ENCODE measurements at places on chromosomes 16 and 17.

DNA sequence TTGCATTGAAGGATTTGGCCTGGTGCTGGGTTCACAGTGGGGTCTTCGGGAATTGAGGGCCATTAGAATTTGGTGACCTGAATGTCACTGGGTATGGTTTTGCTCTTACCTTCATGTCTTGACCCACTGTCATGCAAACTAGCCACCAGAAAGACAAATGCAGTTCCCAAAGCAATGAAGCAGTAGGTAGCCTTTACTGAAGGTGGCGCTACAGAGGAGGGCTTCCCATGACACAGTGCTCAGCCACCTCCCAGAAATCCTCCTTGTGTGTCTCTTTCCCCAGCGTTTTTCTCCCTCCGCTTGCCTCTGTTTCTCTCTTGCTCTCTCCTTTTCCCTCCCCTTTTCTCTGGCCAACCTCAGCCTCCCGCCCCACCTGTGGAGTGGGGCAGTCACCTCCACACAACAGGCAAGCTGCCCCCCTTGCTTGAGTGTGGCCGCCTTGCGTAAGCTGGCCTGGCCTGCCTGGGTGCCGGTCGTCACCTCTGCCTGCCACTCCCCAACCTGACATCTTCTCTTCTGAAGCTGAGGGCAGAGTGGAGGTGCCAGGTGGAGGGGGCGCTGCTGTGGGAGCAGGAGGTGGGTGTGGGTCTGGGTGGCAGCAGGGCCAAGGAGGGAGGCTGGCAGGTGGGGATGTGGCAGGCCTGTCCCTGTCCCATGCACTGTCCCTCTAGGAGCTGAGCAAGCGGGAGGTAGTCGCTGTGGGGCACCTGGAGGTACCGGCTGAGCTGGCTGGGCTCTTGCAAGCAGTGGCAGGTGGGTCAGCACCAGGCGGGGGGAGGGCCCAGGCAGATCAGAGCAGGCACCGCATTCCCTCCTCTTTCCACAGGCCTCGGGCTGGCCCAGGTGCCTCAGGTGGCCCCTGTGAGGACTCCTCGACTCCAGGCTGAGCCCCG lies 34.7 kb downstream of the MYO15A start:
- no peak for DNase-seq

DNA sequence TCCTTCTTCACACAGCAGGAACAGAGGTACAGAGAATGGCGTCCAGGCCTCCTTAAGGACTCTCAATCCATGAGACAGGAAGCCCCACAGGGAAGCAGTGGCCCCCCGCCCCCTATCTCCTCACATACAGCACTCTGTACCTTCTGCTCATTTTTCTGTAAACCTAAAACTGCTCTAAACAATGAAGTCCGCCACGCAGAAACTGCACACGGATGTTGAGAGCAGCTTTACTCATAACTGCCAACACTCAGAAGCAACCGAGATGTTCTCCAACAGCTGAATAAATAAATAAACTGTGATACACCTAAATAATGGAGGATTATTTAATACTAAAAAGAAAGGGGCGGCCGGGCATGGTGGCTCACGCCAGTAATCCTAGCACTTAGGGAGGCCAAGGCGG lies 9.9 kb downstream of the TBC1D16 start:
- DNase-seq: no peak

DNA sequence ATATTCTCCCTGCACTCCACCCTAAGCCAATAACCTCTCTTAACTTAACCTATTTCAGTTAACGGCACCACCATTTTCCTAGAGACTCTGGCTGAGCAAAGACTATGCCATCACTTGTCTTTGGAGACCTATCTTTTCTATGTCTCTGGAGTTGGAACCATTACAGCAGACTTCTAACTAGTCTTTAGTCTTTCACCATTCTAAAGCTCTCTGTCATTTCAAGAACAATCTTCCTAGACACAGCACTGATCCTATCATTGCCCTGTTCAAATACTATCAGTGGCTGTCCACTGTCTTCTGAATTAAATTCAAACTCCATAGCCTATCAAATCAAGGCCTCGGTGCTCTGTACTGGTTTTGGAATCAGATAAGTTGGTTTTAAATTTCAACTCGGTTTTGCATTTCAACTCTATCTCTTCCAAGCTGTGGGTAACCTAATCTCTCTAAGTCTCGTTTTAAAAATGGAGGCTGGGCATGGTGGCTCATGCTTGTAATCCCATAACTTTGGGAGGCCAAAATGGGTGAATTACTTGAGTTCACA lies 31.9 kb downstream of the RNF43 start:
- DNase-seq: no peak

- no peak for DNase-seq
Observed at GRCh38 chr16:27922433-27922832, 141.1 kb downstream of the GSG1L start.

- no peak for DNase-seq
Observed at GRCh38 chr16:5906351-5906750, 808.8 kb upstream of the EEF2KMT start.

DNA sequence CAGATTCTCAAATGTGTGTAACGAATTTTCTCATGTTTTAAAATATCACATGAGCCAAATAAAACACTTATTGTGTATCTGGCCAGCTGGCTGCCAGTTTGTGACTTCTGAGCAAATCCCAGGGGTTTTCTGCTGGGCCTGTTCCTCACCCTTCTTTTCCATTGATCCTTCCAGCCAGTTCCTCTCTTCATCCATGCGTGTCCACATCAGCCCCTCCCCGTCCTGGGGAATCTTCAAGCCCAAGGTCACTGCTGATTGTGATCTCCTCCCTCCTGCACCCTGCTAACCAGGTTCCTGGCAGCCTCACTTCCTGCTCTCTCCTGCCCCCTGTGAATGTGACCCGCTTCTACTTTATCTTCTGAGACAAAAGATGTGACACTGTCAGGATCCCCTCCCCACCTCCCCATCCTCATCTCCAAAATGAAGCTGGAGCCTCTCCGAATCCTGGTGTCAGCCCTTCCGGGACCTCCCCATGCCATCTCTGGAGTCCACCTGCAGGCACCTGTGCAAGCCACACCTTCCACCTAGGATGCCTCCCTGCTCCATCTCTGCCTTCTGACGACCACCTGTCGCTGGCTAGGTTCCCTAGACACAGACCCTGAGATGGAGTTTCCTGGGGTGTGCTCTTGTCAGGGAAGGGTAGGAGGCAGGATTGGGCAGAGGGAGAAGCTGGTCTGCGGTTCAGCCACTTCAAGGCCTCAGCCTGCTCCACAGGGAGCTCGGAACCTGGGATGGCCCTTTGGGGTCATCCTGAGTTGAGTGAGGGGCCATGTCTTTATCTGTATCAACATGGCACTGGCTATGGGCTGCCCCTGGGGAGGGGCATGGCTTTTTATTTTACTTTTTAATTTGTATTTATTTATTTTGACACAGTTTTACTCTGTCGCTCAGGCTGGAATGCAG lies 205.1 kb downstream of the KATNIP start:
- no peak for DNase-seq

GRCh38 chr17:17366941-17367875 lies 64.0 kb downstream of the NT5M start:
- DNase-seq: no peak

DNA sequence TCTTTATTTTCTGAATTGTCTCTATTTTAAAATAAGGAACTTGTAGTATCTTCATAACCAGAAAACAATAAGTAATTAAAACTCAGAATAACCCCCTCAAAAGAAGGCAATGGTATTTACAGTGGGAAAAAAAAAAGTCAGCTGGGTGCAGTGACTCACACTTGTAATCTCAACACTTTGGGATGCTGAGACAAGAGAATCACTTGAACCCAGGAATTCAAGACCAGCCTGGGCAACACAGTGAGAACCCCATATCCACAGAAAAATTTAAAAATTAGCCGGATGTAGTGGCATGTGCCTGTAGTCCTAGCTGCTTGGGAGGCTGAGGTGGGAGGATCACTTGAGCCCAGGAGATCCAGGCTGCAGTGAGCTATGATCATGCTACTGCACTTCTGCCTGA lies 33.5 kb downstream of the ADAM11 start:
- no peak for DNase-seq

DNA sequence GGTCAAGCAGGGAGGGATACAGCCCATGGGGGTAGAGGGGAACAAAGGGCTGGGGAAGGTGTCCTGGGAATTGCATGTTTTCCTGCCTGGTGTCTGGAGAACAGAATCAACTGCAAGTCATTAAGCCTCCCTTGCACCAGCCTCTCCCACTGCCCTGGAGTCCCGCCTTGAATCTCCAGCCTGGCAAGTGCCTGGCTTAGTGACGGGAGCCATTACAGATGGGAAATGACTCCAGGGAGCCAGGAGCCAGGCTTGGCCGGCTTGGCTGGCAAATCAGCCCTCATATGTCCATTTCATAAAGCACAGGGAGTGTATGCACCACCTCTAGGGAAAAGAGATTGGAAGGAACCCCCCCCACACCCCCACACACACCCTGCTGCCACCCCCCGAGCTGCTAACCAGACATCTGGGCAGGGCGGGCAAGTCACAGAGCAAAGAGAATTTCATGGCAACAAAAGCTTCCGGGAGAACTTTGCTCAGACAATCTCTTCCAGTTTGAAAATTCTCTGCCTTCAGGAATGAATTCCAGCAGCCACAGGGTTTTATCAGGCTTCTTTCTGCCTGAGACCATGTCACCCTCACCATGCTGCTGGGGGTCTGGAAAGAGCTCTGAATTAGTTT lies 127.7 kb downstream of the NTN1 start:
- no peak for DNase-seq

- DNase-seq: no peak
Observed at GRCh38 chr17:57537524-57538410, 207.3 kb downstream of the CCDC182 start.

DNA sequence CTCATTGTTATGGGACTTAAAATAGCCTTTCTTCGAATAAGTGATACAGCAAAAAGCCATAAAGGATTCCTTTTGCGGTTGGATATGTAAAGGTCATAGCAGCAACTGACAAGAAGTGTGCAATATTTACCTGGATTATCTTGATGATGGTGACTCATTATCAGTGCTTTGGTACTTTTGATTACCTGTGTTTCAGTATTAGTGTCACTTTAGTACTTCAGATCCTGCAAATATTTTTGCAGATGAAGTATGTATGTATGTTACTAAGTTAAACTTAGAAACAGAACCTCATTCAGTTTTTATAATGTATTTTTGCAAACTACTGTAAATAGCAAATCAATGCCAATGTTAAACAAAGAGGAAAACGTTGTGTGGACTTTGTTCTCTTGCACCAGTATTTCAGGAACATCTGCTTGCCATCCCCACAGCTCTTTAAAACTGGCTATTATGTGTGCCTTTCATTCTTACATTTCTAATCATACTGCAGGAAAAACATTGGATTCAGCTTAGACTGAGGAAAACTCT lies 10.5 kb downstream of the CNEP1R1 start:
- DNase-seq: no peak

- DNase-seq: peak; percentile 61
Observed at GRCh38 chr16:11328172-11329070, 16.8 kb upstream of the RMI2 start.

GRCh38 chr17:79413611-79414010 lies 197.2 kb downstream of the RBFOX3 start:
- no peak for DNase-seq

Measured in T-helper 2 cell treated with Interferon-gamma antibody and Interleukin-4, amounts not matched to agents 5 μg/mL and 100 μg/mL, for 36 hours (primary cell).